NCI-H774 (cell line): ENCODE measurements at places on chromosomes 1 and 21.

DNA sequence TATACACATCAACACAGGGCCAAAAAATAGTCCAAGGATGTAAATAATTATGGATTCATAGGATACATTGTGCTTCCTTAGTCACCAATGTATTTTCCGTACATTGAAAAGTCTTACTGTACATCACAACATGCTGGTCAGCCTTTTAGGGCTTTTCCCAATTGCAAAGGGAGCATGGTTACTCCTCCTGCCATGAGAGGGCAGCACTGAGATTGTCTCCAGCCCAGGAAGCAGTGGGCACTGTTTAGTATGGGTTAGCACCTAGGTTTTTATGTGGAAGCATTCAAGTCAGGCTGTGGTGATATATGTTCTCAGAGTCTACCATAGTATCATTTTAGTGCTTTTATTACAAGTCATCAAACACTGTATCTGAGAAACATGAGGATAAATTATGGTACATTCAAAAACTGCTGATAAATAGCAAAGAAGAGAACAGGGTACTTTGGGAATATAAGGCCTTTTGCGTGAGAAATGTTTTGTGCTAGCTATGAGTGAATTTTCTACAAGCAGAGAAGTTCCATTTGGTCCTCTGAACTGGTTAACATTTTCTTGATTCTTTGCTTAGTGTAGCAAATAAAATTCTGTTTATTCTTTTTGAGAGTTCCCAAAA is 34.0 kb downstream of the ST6GALNAC5 start:
- DNase-seq = no peak

- no peak for DNase-seq
Observed at GRCh38 chr1:174719194-174719593, 271.4 kb downstream of the GPR52 start.

GRCh38 chr1:234977875-234978396 is 150.7 kb downstream of the TOMM20 start:
- peak; percentile 41 for DNase-seq

DNA sequence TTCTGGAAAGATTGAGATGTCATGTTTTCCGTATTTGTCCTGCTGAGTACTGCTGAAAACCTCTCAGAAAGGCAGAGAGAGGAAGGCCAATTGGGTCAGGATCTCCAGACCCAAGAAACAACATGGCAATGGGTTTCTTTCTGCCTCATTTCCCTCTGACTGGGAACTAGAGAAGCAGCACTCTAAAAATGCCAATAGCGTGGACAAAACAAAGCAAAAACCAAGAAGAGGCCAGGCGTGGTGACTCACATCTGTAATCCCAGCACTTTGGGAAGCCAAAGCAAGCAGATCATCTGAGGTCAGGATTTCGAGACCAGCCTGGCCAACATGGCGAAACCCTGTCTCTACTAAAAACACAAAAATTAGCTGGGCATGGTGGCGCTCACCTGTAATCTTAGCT is 18.3 kb downstream of the TNFRSF9 start:
- DNase-seq = no peak

GRCh38 chr1:116943438-116943837 is 33.7 kb downstream of the PTGFRN start:
- no peak for DNase-seq

DNA sequence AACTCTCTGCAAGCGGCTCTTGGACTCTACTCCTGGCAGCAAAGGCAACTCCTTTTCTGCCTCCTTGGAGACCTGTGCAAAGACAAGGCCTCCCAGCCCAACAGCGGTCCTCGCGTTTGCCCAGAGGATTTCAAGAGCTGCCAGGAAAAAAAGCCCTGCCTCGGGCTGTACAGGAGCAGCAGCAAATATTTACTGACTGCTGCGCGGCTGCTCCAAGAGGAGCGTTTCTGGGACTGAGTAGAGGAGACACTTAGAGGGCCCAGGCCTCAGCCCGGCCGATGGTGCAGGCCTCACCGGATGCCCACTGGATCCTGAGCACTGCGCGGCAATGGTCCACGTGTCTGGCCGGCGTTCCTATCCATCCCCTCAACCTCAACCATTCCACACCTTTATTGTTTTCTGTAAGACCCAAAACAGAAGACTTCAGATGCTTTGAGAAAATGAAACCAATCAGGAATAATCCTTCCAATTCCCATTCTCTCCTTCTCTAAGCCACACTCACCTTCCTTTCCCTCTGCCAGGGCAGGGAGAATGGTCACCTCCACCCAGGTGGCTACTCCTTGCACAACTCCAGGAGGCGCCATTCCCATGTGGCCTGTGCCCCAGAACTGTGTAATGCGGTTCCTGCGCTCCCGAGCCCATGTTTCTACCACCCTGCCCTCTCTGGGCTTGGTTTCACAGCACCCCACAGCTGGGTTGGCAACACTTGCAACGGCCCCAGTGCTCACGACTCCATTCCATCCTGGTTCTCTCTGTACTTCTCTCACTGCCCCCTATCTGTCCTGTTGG is 215.8 kb downstream of the TRABD2B start:
- peak; percentile 21 for DNase-seq

DNA sequence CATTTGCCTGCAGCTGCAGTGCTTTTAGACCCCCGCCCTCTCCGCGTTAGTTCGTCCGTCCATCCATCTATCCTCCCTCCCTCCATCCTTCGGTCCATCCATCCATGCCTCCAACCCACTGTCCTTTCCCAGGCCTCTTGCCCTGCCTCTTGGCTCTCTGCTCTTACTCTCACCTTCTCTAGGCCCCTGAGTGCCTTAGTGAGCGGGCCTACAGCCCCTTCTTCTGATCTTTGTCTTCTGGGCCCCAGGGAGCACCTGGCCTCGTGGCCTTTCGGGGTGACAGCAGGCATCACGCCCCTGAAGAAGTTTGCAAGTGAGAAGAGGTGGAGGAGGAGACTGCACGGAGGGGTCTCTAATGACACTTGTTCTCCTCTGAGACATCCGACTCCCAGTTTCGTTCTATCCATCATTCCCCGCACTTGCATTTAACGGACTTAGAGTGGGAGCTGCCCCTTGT is 842 bp downstream of the ATXN7L2 start:
- DNase-seq = no peak

DNA sequence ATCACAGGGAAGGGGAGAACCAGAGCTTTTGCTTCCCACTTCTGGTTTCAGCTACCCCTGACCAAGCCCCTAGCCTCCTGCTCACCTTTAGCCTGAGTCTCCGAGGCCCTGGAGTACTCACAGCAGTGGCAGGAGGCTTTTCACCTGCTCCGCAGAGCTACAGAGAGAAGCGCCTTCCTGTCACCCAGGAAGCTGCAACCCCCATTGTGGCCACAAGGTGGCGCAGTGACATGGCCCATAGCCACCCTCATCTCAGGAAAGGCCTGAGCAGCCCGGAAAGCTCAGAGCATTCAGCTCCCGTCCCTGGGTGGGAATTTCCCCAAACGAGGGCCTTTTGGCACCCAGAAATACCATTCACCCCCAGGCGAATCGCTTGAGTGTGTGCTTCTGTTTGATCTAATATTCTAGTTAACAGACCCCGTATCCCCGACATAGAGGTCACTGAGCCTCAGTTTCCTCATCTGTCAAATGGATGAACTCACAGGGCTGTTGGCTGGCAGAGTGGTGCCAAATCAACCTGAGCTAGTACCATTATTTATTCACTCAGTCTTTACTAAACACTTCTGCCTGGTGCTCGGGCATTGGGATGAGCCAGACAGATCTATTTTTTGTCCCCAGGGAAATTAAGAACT is 25.3 kb downstream of the A3GALT2 start:
- DNase-seq = peak; percentile 92

- no peak for DNase-seq
Observed at GRCh38 chr1:243562473-243562872, 287.6 kb downstream of the AKT3 start.

GRCh38 chr1:37570528-37571334 is 14.0 kb downstream of the DNALI1 start:
- DNase-seq = no peak

DNA sequence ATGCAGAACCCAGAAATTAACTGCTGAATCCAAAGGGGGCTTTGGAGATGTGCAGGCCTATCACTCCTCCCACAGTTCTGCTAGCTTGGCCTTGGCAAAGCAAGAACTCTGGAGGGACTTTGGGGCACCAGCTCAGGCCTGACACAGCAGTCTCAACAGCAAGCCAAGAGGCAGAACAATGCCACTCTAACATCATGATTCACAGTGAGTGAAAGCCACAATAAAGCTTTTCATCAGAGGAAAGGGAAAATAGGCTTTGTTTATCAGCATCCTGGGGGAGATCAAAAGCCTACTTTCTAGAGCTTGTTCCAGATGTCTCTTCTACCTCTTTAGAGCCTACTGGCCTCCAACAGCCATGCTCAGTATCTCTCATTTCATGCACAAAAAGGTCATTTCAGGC is 283.4 kb downstream of the KCNH1 start:
- DNase-seq = no peak

DNA sequence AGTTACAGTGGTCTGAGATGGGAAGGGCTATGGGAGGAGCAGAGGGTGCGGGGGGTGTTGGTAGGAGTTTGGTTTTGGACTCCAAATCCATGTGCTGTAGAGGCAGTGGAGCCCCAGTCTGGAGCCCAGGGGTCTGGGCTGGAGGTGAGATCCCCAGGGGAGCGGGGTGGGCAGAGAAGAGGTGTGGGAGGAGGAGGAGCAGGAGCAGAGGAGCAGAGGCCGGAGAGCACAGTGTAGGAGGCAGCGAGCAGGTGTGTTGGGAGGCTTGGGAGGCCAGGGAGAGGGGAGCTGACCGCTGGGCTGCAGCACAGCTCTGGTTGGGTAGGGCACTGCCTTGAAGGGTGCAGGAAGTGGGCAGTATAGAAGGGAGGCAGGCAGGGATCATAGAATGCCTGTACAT is 28.9 kb downstream of the LHX4 start:
- DNase-seq = no peak

GRCh38 chr1:55245781-55246180 is 30.6 kb upstream of the USP24 start:
- DNase-seq = no peak

DNA sequence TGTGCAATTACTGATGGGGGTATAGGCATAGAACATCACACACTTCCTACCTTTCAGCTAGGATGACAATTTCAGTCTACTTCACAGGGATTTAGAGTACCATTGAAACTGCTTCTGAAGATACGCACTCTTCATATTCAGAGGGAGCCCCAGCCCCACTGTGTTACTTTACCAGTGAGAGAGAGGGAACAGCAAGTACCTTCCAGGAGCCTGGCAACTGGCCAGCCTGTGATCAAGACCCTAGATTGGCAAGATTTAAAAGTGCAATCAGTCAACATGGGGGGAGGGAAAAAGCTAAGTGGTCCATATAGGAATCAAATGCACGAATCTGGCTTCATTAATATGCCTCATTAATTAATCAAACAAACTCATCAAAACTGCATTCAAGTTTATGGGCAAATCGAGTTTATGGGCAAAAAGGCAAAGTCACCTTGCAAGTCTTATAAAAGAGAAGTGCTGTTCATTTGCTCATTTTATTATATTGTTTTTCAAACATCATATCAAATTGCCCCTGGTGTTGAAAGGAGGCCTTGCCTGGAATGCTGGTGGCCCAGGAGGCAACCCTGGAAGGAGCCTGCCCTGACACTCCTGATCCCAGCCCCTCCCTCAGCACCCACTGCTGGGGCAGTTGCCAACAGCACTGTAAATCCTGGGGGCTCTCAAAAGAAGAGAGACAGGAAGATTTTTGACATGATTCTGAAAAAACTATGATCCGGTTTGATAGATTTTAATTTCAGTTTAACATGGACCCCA is 184.9 kb upstream of the DPT start:
- no peak for DNase-seq

- DNase-seq = no peak
Observed at GRCh38 chr1:81841795-81842194, 41.1 kb downstream of the ADGRL2 start.

DNA sequence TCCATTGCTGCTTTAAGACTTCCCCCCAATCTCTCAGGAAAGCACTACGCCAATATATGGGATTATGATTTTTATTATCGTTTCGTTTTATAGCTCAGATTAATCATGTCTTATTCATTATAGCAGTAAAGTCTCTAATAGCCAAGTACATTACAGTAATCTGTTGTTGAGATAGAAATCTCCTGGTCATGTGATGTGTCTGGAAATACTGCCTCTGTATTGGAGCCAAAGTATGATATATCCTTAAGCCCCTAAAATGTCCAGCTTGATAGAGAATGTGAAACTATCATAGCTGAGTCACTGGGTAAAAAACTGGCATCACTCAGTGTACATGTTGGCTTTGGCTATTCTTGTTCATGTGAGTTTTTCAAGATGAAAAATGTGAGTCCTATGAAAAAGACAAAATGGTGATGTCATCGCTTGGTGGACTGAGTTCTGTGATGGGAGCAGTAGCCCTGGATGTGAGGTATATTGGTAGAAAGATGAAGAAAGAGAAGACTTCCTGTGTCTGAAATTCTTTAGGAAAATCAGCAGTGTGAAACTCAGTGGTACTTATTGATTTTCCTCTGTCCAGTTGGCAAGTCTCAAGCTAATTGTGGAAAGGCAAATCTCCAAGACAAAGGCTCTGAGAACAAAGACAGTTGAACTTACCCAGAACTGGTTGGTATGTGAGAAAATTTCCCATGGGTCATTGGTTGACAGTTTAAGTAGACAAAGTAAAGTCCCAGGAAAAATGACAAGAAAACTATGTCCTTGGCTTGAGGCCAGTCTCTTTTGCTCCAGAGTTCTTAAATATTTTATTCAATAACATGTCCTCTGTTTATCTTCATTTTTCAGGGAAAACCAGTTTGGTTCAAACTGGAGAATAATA is 76.2 kb downstream of the BRINP2 start:
- no peak for DNase-seq

DNA sequence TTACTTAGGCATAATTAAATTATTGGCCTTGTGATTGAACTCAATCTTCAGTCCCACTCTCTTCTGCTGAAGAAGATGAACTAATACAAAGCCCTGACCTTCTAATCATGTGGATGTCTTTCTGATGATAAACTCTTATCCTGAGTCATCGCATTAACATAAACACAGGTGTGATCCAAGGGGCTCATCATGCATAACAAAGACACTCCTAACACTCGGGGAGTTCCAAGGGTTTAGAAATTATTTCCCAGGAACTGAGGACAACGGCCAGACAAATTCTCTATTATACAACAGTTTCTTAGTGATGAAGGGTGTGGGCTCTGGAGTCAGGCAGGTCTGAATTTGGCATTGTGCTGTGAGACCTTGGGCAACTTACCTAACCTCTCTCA is 18.0 kb downstream of the DUSP10 start:
- DNase-seq = no peak

DNA sequence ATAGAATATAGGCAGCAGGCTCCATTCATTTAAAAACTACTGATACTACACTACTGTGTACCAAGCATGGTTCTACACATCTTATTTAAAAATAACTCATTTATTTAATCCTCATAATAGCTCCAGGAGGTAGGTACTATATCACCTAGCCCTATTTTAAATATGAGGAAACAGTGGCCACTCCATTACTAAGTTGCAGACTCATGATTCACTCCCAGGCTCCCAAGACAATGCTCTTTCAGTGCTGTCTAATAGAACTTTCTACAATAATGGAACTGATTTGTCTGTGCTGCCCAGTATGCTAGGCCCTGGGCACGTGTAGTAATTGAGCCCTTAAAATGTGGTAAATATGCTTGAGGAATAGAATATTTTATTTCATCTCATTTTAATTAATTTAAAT is 357.1 kb downstream of the LTN1 start:
- DNase-seq = no peak
